ENCODE measurements at places on chromosomes 12 and 14.

GRCh38 chr14:103502877-103503276, 19.8 kb downstream of the CKB start:
- DNase-seq: no peak

GRCh38 chr14:89304972-89305703, 111.9 kb downstream of the FOXN3 start:
- no peak for DNase-seq

- DNase-seq: no peak
Observed at GRCh38 chr12:132399092-132400010, 70.0 kb upstream of the GALNT9 start.

DNA sequence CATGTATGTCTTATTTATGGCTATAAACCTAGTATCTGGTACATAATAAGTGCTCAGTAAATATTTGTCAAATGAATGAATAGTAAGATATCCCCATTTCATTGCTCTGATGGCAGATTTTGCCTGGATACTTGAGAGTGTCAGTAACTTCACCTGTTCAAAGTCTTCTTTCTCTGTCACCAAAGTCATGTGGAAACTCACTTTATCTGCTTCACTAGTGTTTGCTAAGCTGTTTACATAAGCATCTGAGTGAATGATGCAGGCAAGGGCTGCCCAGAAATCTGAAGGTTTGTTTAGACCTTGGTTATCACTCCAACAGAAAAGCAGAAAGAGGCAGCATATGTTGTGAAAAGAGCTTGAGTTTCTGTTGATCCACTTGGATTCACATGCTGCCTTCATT, 4.3 kb downstream of the OR4E1 start:
- DNase-seq: no peak

DNA sequence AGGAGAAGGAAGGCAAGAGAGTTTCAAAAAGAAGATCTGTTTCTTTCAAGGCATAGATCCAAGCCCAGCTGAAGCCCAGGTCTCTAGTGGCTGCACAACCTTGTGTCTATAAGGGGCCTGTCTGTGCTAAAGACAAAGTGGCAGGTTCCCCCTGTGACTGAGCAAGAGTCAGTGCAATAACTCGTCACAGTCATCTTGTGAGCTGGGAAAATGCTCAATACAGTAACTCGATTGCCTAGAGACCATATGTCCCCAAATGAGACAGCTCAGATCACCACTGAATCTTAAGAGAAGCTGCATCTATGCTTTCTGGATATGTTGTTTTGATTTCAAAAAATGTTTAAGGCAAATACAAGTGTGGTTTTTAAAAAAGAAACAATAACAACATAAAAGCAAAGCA, 24.2 kb downstream of the ST8SIA1 start:
- DNase-seq: no peak

DNA sequence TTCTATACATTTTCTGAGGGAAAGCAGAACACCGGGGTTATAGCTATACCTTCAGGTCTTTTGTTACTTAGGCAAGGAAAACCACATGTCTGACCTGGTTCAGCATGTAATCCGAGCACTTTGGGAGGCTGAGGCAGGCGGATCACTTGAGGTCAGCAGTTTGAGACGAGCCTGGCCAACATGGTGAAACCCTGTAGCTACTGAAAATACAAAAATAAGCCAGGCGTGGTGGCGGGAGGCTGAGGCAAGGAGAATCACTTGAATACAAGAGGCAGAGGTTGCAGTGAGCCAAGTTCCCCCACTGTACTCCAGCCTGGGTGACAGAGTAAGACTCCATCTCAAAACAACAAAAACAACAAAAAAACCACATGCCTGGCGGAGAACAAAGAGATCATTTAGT, 177.6 kb downstream of the ACSS3 start:
- DNase-seq: no peak

DNA sequence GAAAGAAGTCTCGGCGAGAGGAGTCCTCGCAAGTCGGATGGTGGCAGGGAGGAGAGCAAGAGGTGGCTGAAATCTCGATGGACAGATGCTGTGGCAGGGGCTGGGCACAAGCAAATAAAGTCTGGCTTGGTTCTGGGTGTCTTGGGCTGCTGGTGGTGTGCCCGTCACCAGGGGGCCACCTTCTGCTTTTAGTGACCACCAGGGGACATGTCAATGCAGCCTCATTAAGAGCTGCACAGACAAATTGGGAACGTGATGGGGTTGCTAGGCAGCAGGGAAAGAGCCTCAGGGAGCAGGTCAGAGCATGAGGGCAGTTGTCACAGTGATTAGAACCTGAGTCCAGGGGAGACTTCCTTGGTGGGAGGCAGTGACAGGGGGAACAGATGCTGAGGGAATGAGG, 44.0 kb downstream of the LRRC74A start:
- no peak for DNase-seq

DNA sequence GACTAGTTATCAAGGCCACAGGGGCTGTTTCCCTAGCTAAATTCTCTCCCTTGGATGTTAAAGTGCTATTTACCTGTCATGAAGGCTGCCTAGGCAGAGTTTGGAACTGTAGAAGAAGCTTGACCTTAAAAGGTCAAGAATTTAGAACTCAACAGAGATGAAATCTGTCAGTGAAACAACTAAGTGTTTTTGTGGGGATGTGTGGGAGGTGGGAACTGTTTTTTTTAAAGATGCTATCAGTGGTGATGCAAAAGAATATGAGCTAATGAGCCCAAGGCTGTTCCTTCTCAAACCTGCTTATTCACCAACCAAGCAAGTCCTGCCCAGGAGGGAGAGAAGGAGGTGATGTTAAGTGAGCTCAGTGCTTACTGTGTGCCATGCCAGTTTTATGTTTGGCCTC, 40.8 kb upstream of the POC1B start:
- no peak for DNase-seq

DNA sequence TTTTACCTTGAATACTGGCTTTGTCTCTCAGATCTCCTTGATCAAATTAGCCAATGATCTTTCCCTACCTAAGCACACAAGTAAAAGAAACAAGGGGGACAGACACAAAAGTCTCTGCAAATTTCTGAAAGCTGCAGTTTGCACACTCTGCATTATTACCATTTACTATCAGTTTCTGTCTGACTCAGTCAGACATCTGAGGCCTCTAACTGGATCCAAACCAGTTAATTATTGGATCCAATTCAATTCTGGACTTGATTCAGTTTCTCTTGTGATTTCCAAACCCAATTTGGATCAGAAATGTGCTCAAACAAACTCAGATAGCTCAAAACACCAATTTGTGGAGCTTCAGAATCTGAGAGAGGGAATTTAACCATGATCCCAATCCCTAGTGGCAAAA, 16.6 kb downstream of the SSTR1 start:
- no peak for DNase-seq

DNA sequence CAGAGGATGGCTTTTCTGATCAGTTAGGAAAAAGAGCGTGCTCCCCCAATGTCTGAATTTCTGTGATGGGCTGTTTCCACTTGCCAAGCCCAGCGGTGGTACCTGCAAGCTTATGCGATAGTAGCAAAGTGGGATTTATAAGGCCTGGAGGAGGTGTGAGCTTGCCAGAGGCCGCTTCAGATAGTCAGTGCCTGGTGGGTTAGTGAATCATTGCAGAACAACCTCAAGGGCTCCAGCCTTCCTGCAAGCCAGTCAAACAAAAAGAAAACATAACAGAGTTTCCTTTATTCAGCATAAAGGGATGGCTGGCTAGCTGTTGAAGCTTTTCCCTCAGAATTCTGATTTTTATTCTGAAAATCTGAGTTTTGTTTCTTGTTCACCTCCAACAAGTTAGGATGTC, 7.6 kb upstream of the BMP4 start:
- DNase-seq: no peak

- no peak for DNase-seq
Observed at GRCh38 chr12:78323226-78323625, 492.5 kb downstream of the NAV3 start.

DNA sequence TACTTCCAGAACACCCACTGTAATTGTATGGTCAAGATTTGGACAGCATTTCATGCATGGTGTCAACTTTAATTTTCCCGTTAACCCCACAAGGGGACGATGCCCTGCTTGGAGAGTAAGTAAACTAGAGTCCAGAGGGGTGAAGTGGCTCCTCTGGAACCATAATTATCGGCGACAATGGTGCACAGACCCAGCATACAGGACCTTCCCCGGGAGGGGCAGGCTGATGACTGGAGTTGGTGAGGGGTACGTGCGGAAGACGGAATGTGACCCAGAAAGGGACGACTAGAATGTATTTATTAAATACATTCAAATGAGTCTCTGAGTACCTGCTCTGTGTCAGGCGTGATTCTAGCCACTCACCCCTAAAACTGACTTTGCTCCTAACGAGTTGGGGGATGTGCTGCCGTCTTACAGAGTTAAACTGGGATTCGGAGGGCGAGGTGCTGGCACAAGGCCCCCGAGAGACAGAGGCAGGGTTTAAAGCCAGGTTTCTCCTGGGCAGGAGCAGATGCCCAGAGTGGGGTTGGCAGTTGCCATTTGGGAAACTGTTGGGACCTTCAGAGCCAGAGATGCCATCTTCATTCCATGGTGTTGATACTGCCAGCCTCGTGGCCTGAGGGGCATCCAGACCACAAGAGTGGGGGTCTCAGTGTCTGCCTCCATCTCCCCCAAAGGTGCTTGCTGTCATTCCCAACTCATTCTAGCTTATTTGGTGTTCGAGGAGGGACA, 10.9 kb downstream of the RTL1 start:
- DNase-seq: no peak

- DNase-seq: no peak
Observed at GRCh38 chr14:77143071-77143470, 1.5 kb upstream of the ZDHHC22 start.

DNA sequence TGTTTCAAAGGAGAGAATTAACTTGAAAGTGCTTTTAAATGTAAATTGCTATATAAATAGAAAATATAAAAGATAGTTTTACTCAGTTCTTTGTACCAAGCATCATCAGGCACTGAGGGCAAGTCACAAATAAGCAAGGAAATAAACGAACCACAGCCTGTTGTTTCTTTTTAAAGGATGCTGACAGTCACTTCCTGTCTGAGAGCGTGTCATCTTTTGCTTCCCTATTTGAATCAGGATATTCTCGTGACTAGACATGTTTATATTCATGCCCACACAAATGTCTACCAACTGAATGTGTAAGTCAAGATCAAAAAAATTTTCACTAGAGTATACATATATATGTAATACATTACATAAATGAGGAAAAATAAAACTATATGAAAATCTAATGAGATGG, 31.4 kb upstream of the SLC2A13 start:
- DNase-seq: peak; percentile 23

DNA sequence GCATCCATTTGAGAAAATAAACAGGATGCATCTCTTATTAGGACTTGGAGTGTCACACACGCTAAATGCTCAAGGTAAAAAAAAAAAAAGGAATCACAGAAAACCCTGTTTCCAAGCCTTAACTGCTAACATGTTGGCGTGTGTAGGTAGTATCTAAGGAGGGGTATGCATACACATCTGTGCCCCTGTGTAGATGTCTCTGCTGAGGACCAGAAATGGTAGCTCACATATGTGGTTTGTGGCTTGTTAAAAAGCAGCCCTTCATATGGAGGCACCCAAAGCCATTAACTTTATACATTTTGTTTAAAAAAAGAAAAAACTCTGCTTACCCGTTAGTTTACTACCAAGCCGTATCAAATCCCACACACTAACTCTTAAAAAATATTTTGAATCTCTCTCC, 314.1 kb downstream of the SNAPC1 start:
- DNase-seq: no peak

- no peak for DNase-seq
Observed at GRCh38 chr12:78977304-78977867, 112.8 kb downstream of the SYT1 start.

DNA sequence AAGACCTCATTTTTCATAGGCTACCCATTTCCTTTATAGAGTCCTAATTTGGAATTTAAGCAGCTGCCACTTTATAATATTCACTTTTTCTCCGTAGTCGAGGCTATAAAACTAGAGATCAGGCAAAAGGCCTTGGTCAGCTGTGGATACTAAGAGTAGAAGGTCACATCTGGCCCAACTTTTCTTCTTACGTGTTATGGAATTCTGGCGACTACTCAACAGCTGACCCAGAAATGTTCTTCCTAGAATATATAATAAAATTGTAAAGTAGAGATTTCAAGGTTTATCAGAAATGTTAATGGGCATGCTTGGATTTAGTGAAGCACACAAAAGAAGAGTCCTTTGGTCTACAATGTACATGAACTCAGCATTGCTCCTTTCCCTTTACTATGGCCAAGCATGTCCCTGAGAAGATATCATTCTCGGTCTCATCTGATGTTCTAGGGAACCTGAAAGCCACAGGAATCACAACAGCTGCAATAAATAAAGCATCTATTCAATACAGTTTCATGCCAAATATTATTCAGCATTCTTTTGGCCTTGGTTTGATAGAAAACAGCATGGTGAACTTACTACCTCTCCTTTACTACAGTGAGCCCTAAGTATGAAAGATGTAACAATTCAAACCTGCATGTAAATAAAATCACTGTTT, 261.4 kb upstream of the NPAS3 start:
- DNase-seq: no peak

DNA sequence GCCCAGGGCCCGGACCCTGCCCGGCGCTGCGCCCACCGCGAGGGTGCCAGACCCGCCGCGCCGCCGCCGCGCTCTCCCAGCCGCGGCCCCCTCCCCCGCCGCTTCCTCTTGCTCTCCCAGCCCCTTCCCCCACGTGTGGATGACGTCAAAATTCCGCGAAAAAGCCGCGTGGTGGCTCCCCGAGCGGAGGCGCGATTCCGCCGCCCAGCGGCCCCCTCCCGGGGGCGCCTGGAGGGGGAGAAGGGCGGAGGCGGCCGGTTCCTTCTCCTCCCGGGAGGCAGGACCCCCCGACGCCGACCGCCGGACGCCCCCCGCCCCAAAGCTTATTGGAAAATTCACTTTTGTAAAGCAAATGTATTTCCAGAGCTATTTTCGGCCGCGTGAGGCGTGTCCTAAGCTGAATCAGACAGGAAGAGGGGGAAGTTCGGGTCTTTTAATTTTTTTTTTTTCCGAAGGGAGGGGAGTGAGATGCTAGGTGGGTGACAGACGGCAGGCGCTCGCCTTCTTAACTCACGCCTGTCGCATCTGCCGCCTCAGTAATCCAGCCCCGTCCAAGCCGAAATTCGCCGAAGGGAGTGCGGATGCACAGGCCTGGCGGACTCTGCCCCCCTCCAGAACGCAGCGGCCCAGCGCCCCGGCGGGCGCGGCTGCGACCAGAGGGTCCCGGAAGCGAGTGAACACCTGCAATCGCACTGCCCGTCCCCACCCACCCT, 4.1 kb upstream of the CCND2 start:
- peak; percentile 63 for DNase-seq

GRCh38 chr14:39880965-39881364, 448.7 kb upstream of the FBXO33 start:
- DNase-seq: no peak
